Activated naive CD4-positive, alpha-beta T cell treated with anti-CD3 and anti-CD28 coated beads, Interleukin-2, amount 10 ng/mL, durations not matched to agents 7 days and 5 days (primary cell): ENCODE measurements at places on chromosomes 6 and 20.
A peak's percentile ranks its signal among the peaks of the same experiment; 100 is the strongest.

GRCh38 chr6:95767897-95768463, 190.6 kb downstream of the MANEA start:
- H3K36me3 ChIP-seq = no peaks in the 10 kb centered on the region
- no peak overlapping the region for H3K27ac ChIP-seq
- H3K4me3 ChIP-seq = no peak overlapping the region
- no peaks in the 10 kb centered on the region for H3K4me1 ChIP-seq
- no peaks in the 10 kb centered on the region for H3K27me3 ChIP-seq
- no peak for DNase-seq

GRCh38 chr6:83367104-83367503, 63.7 kb downstream of the ME1 start:
- H3K4me1 ChIP-seq = no peaks in the 10 kb centered on the region
- no peaks in the 10 kb centered on the region for H3K27me3 ChIP-seq
- H3K27ac ChIP-seq = no peak overlapping the region
- DNase-seq = no peak
- H3K4me3 ChIP-seq = no peak overlapping the region

DNA sequence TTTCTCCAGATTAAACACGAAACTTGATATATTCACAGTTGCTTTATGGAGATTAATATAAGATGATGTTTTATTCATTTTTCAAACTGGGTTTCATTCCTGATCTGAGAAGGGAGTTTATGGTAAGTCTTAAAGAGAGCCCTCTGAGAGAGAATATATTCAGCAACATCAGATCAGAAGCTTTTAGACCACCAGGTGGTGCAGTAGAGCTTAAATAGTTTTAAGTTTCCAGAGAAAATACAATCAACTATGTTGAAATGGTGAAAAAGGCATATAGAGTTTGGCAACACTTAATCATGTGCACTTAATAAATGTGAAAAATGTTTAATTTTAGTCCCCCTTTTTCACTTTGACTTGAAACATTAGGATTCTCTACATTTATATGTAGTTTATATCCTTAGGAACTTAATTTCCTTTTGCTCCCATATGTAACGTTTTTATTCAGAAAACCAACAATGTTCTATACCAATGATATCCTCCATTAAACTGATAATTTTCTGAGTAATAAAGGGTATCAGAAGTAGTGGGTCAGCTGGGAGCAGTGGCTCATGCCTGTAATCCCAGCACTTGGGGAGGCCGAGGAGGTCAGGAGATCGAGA, 86.4 kb upstream of the CLDN20 start:
- H3K27ac ChIP-seq = no peak overlapping the region
- no peak overlapping the region for H3K4me3 ChIP-seq
- H3K27me3 ChIP-seq = no peaks in the 10 kb centered on the region
- peak; percentile 62 for DNase-seq
- H3K4me1 ChIP-seq = peaks cover 25% of the 10 kb centered on the region

DNA sequence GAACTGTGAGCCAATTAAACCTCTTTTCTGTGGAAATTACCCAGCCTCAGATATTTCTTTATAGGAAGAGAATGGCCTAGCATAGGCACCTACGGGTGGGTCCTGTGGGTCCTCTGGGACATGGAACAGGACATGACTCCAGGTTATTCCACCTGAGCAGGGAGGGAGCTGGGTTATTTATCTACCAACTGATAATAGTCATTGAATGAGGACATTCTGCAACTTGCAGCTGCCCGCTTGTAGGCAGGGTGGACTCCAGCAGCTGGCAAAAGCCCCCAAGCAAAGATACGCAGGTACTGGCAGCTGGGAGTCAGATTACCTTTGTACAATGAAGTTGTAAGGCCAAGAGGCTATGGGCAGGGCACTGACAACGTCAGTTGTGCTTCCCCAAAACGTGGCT, 1.4 kb upstream of the BANF2 start:
- no peak overlapping the region for H3K27ac ChIP-seq
- no peaks in the 10 kb centered on the region for H3K4me1 ChIP-seq
- DNase-seq = no peak
- H3K36me3 ChIP-seq = no peaks in the 10 kb centered on the region
- no peak overlapping the region for H3K4me3 ChIP-seq

GRCh38 chr20:1776681-1777475, 118.3 kb upstream of the SIRPA start:
- H3K4me3 ChIP-seq = peak overlapping the region; percentile 79
- peaks cover 14% of the 10 kb centered on the region for H3K4me1 ChIP-seq
- H3K36me3 ChIP-seq = no peaks in the 10 kb centered on the region

DNA sequence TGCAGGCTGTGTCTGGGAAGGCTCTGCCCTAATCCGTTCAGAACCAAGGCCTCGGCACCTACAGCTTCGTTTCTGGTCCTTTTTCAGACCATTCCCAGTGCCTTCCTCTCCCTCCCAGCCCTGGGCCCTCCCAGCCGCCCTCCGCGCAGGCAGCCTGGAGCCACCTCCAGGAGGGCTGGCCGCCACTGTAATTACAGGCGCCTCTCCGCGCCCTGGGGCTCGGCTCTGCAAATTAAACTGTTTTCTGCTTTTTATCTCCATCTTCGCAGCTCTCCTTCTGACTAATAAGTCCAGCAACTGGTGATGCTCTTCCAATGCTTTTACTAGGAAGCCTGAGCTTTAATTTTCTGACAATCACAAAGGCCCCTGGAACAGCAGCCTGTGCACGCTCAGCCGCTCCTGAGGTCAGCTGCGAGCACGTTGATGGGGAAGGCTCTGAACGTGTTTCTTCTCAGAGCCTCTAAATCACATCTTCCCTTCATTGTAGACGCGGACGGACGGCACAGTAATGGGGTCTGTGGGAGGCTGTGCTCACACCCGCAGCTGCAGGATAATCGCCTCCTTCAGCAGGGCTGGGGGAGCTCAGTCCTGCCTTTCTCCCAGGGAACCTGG, 194.6 kb downstream of the DLL1 start:
- H3K4me3 ChIP-seq = no peak overlapping the region
- H3K27ac ChIP-seq = no peak overlapping the region
- H3K4me1 ChIP-seq = peaks cover 2% of the 10 kb centered on the region
- H3K27me3 ChIP-seq = peaks cover 46% of the 10 kb centered on the region
- DNase-seq = peak; percentile 14
- no peaks in the 10 kb centered on the region for H3K36me3 ChIP-seq

- no peak overlapping the region for H3K4me3 ChIP-seq
- H3K4me1 ChIP-seq = peaks cover 24% of the 10 kb centered on the region
- H3K27me3 ChIP-seq = peaks cover 8% of the 10 kb centered on the region
- DNase-seq = no peak
- no peak overlapping the region for H3K27ac ChIP-seq
- no peaks in the 10 kb centered on the region for H3K36me3 ChIP-seq
These were observed 3.6 kb downstream of the AIG1 start for GRCh38 chr6:143064271-143064670.
